Inflammatory macrophage (primary cell): ENCODE measurements at places on chromosomes 16 and 17.

DNA sequence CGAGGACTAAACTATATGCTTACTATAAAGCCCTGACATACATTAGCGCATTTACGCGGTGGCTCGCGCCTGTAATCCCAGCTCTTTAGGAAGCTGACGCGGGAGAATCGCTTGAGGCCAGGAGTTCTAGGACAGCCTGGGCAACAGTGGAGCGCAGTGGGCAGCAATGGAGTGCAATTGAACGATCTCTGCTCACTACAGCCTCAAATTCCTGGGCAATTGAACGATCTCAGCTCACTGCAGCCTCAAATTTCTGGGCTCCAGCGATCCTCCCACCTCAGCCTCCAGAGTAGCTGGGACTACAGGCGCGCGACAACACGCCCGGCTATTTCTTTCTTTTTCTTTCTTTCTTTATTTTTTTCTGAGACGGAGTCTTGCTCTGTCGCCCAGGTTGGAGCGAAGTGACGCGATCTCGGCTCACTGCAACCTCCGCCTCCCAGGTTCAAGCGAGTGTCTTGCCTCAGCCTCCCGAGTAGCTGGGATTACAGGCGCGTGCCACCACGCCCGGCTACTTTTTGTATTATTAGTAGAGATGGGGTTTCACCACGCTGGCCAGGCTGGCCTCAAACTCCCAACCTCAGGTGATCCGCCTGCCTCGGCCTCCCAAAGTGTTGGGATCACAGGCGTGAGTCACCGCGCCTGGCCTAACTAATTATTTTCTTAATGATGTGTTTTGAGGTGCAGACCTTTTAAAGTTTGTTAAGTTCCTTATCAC lies 506 bp upstream of the COG7 start:
- DNase-seq = no peak

DNA sequence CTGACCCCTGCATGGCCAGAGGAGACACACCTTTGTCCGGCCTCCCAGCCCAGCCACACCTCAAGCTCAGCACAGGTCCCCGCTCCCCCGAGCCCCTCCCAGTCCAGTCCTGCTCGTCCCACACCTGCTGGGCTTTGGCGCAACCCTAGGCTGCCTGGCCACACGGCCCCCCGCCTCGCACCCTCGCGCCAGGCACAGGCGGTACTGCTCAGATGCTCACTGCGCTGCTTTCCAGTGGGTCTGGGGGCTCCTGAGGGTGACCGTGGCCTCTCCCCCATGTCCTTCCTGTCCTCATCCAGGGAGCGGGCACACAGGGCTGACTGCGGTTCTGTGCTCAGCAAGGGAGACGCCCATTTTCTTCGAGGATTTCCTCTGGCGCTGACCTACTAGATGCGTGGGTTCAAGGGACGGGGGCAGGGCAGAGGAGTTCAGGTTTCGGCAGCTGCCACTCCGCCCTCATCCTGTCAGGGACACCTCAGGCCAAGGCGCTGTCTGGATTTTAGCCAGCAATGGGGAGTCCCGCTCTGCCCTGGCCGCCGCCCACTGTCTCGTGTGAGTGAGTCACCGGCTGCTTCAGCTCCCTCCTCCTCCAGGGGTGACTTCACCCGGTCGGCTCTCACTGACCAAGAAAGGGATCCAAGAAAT lies 118.0 kb upstream of the ZNF469 start:
- DNase-seq = peak; percentile 95

GRCh38 chr17:73533127-73533526 lies 111.1 kb downstream of the SDK2 start:
- DNase-seq = no peak

- DNase-seq = no peak
Observed at GRCh38 chr16:88523309-88524161, 46.7 kb upstream of the ZC3H18 start.

- DNase-seq = no peak
Observed at GRCh38 chr17:65103896-65104295, 33.3 kb upstream of the RGS9 start.

GRCh38 chr17:49554694-49555494 lies 20.8 kb upstream of the NXPH3 start:
- DNase-seq = no peak

DNA sequence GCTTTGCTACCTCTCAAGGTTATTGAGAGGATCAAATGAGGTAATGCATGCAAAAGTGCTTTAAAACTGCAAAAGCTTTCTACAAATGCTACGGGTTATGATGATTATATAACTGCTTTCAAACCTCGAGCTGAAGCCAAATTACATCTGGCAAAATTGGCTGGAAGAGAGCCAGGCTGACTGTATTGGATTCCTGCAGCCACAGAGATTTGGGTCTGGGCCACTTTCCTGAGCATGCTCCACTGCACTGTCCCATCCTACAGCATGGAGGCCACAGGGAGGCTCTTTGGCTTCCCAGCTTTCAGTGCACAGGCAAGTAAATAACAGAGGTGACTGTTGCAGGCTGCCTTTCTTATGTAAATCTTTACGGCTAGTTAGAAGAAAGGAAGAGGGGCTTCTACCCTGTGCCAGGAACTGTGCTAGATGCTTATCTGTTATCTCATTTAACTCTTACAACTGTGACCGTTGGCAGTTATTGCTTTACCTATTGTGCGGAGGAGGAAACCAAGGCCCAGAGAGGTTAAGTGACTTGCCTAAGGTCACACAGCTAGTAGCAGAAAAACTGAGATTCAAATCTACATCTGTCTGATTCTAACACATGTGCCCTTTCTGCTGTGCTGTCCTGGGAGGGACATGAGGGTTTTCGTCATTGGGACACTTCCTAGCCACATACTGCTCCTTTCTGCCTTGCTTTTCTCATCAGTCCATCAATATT lies 121.8 kb downstream of the SPACA3 start:
- DNase-seq = no peak

DNA sequence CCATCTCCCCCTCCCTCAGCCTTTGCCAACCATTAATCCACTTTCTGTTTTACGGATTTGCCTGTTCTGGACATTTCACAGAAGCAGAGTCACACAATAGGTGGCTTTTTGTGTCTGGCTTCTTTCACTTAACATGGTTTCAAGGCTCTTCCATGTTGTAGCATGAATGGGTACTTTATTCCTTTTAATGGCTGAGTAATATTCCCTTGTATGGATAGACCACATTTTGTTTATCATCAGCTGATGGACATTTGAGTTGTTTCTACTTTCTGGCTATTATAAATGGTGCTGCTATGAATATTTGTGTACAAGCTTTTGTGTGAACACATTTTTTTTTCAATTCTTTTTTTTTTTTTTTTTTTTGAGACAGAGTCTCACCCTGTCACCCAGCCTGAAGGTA lies 175.6 kb upstream of the RPH3AL start:
- no peak for DNase-seq

DNA sequence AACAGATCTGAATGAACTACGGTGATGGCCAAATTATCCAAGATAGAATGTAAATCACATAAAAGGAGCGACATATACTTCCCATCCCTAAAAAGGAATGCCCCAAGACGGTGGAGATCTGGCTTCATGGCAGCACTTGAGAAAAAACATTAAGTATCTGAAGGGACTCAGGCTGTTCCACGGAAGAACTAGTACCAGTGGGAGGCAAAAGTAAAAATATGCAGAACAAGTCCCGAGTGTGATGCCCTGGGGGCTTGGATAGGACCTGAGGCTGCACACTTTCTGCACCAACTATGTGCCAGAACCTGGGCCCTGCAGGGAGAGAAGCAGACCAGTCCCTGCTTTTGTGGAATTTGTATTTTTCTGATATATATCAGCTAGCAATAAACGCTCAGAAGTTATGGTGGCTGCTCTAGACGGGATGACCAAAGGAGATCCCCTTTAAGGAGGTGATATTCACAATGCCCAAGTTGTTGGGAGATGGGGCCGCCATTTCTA lies 539 bp upstream of the CKLF start:
- DNase-seq = no peak

DNA sequence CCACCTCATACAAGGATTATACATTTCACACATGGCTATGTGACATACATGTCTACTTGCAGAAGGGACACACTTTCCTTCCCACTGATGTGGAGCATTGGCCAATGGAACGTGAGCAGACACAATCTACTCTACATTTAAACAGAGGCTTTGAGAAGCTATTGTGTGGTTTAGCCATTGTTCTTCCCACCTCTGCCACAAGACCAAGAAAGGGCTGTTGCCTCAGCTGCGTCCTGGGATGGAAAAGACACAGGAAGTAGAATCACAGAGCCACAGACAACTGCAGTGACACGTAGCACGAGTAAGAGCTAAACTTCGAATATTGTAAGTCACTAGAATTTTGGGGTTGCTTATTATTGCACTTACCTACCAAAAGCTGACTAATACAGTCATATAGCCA lies 33.3 kb downstream of the PRKCB start:
- DNase-seq = peak; percentile 60

DNA sequence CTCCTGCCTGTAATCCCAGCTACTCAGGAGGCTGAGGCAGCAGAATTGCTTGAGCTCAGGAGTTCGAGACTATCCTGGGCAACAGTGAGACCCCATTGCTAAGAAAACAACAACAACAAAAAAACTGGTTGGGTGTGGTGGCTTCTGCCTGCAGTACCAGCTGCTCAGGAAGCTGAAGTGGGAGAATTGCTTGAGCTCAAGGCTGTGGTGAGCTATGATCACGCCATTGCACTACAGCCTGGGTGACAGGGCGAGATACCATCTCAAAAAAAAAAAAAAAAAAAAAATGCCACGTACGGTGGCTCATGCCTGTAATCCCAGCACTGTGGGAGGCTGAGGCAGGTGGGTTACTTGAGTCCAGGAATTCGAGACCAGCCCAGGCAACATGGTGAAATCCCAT lies 34.1 kb downstream of the NME2 start:
- DNase-seq = no peak

DNA sequence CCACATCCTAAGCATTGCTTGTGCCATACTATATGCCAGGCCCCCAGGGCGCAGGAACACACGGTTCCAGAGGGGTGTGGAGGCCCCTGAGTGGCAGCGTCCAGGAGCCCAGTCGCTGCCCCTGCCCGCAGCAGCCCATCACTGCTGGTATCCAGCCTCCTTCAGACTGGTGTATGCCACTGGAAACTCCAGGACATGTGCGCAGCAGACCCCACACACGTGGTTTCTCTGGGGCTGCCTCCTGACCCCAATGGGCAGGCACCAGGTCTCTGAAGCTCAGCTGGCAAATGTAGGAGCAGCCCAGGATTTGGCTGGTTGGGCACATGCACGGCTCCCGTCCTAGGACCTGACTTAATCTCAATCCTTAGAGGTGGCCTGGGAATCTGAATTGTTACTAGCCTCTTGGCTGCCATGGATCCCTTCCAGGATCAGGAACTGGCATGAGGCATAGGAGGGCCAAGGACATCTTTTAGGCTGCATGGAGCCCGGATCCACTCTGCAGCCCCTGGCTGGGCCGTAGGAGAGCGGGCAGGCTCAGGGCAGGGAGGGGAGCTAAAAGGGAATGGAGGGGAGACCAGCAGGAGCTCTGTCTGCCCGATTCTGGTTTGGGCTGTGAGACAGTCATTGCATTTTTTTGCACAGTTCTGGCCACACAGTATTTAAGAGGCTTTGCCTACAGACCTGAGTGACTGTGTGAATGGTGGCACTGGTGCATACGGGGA lies 62.3 kb downstream of the RAI1 start:
- no peak for DNase-seq

GRCh38 chr17:79939755-79940458 lies 95.8 kb downstream of the TBC1D16 start:
- DNase-seq = no peak

DNA sequence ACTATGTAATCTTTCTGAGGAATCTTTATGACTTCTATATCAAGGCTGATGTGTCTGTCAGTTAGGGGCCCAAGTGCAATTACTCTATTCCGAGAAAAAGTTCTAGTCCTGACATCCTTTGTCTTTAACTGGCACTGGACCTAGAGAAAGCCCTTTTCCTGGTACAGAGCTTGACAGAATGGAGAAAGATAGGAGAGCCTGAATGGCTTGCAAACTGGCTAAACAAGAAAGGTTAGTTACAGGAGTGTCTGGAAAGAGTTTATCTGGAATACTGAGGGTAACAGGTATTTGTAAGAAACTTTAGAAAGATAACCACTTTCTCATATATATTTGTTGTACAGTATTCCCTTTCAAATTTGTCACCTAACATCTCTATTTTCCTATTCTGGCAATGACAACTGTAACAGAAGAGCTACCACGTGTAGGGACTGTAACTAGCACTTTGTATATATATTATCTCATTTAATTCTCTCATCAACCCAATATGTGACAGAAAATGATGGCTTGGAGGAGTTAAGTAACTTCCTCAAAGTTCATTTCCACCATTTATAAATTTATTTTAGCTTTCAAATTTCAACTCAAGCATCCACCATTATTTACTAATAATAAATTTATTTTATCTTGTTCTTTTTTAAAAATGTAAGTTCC lies 97.4 kb upstream of the C17orf78 start:
- no peak for DNase-seq

- DNase-seq = no peak
Observed at GRCh38 chr17:49629447-49629846, 48.5 kb downstream of the SPOP start.

DNA sequence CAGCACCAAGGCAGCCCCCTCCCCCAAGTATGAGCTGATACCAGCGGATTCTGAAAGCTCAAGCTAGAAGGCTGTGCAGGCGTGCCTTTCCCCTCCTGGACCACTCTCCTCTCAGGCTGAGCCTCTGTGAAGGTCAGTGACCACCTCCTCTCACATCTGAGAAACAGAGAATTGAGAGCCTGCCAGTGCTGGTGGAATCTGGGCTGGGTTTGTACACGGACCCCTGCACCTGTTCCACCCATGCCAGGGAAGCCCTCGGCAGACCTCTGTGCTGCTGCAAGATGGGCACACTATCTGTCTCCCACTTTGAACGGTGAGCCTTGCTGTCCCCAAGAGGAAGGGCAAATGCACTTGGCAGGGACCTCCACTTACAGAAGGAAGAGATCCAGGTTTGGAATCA lies 54.7 kb upstream of the SDK2 start:
- DNase-seq = no peak

GRCh38 chr16:88782454-88783390 lies 2.3 kb downstream of the PIEZO1 start:
- DNase-seq = peak; percentile 64

- DNase-seq = no peak
Observed at GRCh38 chr16:51701025-51701424, 550.0 kb upstream of the SALL1 start.

DNA sequence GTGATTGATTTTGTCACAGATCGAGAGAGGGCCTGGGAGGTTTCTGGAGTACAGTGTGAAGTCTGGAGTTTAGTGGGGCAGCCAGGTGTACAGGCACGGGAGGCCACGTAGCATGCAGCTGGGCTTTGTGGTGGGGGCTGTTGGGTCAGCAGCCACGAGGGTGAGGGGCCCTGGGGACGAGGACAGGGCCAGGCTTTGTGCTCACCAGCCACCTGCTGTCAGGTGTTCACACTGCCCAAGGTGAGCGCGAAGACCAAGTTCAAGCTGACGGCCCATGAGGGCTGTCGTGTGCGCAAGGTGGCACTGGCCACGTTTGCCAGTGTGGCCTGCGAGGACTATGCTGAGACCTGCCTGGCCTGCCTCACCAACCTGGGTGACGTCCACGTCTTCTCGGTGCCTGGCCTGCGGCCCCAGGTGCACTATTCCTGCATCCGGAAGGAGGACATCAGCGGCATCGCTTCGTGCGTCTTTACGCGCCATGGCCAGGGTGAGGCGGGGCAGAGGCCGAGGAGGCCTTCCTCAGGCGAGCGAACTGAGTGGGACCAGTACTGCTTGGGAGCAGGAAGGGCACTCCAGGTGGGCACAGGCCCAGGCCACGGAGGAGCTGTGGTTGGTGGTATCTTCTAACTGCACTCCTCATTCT lies 15.9 kb downstream of the LLGL1 start:
- no peak for DNase-seq
